Activated CD4-positive, alpha-beta T cell treated with anti-CD3 and anti-CD28 coated beads, Interleukin-2, amount 10 ng/mL, durations not matched to agents 7 days and 5 days (primary cell): ENCODE measurements at places on chromosomes 3 and 15.

DNA sequence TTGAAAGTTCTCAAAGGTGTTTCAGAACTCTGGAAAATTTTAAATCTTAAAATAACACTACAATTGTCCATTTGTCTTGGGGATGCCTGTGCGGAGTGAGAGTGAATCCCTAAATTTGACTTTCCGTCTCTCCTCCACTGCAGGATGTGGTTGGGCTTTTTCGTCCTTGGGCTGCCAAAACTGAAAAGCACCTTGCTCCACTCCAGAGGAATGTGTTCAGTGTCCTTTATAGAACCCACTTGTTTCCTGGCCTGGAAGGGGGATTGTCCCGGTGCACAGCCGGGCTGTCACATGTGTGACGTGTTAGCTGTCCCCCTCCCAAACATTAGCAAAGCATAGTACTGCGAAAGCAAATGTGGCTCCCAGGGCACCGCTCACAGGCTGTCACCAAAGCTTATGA, 69.6 kb upstream of the ATP10A start:
- no peak for DNase-seq

DNA sequence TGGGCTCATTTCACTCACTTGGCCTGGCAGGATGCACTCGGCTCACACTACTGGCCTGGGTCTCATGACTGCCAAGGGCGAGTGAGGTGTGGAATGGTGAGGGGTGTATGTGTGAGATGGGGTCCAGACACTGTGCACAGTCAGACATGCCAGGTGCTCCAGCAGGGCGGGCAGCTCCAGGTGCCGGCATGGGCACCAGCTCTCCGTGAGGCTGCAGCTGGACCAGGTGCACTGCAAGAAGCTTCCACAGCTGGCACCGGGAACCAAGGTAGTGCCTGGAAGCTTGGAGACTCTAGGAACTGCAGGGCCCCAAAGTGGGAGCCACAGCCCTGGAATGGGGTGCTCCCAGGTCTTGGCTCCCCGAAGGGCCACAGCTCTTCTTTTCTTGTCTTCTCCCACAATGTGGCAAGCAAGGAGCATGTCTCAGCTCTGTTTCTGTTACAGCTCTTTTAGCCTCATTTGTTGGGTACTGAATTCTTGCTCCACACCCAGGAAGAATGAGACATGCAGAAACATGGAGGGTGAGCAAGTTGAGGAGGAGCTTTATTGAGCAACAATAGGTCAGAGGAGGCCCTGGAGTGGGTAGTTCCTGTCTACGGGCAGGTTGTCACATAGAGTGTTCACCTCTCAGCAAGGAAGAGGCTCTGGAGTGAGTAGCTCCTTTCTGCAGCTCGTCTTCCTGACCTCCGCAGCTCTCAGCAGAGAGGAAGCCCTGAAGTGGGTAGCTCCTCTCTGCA, 762.8 kb downstream of the CADM2 start:
- DNase-seq, result no peak

DNA sequence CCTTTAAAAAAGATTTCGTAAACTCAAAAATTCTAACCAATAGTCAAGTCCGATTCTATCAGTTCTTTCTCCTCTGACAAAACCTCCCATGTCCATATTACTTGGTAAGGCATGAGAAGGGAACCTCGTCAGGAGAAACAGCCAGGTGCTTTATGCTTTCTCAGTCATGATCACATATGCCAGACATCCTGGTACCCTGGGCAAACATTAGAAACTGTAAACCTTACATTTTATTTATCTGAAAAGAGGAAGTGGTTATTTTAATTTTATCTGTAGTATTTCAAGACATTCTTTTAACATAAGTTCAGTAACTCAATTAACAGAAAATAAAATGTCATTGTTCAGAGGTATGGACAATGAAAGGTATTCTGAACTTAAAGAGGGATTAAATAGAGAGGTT, 474.8 kb upstream of the GBE1 start:
- DNase-seq, result no peak

DNA sequence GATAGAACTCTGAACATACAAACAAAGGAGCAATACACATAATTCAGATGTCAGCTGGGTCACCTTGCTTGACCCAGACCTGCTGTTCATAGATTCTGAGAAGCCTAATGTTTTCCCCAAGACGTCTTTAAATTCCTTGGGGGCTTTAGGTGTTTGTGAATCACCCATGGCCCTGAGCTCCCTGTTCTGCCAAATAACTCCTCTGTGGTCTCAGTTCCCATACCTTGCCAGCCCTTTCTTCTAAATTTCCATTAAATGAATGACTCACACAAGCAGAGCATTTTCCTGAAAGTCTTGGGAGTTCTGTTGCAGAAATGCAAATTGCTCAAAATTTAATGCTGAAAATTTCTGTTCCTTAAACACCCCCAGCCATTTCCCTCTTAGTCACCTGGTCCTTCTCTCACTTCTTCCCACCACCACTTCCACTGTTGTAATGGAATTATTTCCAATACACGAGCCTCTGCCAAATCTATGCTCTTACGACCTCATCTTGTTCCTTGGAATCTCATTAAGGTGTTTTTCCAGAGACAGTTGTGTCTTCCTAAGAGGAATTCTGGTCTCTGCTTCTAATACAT, 33.4 kb upstream of the PSMD6 start:
- no peak for DNase-seq

GRCh38 chr3:182902236-182902635, 78.1 kb downstream of the DCUN1D1 start:
- no peak for DNase-seq
